ENCODE measurements at places on chromosomes 5 and 9. TPM values are rescaled to one million over a fixed set of nuclear protein-coding genes. Genes with fewer than 3 reads are reported as not detected.

The DMRT3 gene
- 0.24 TPM for total RNA-seq

The COL23A1 gene
- 1.2 TPM for total RNA-seq

The TOR1B gene
- total RNA-seq, result 34.9 TPM

The FAM163B gene
- not detected for total RNA-seq

The FOCAD gene
- total RNA-seq, result 29.5 TPM

The NRARP gene
- 6.5 TPM for total RNA-seq

GRCh38 chr5:171755354-171755821 is 30.2 kb upstream of the SMIM23 start:
- no peak for DNase-seq

- DNase-seq, result no peak
Observed at GRCh38 chr9:76866689-76867088, 39.2 kb downstream of the PRUNE2 start.

- DNase-seq, result no peak
Observed at GRCh38 chr5:53381-54174, 38.4 kb upstream of the PLEKHG4B start.

DNA sequence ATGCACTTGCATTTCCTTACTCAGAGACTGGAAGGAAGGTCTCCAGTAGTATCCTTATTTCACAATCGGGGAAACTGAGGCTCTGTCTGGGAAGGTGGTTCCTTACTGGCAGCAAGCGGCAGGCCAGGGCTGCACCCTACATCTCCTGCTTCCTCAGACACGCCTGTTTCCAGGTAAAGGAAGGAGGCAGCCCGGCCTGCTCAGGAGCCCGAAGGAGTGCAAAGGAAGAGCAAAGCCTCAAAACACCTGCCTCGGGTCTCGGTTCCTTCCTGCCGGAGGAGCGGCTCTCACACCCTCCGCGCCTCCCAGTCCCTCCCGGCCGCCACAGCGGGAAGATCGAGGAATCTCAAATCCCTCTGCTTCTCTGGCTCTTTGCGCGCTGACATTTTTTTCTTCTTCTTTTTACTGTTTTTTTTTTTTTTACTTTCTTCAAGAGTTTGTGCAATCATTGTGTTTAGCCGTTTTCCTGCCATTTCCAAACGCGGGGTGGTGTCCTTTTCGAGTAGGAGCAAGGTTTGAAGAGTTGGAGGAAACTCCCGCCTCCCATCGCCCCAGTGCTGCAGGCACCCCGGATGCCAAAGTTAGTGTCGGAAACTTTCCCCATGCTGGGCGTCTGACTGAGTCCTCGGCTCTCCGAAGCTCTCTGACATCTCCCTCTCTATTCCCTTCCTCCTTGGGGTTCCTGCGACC is 1.0 kb downstream of the GGTA1 start:
- peak; percentile 63 for DNase-seq

DNA sequence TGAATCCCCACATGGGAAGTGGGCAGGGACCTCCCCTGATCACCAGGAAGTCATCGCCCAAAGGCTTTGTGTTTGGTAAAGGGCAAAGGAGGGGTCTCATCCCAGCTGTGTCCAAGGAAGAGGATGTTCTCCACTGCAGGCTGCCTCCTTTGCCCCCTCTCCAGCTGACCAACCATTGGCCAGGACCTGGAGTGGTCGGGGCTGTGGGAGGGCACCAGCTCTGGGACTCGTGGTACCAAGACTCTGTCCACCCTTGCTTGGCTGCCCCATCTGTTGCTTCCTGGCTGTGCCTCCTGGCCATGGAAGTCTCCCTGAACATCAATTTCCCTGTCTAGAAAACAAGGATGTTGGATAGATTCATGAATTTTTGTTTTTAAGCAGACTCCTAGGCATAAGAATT is 34.1 kb downstream of the COL15A1 start:
- no peak for DNase-seq

- no peak for DNase-seq
Observed at GRCh38 chr5:89457411-89458331, 574.7 kb upstream of the MEF2C start.

DNA sequence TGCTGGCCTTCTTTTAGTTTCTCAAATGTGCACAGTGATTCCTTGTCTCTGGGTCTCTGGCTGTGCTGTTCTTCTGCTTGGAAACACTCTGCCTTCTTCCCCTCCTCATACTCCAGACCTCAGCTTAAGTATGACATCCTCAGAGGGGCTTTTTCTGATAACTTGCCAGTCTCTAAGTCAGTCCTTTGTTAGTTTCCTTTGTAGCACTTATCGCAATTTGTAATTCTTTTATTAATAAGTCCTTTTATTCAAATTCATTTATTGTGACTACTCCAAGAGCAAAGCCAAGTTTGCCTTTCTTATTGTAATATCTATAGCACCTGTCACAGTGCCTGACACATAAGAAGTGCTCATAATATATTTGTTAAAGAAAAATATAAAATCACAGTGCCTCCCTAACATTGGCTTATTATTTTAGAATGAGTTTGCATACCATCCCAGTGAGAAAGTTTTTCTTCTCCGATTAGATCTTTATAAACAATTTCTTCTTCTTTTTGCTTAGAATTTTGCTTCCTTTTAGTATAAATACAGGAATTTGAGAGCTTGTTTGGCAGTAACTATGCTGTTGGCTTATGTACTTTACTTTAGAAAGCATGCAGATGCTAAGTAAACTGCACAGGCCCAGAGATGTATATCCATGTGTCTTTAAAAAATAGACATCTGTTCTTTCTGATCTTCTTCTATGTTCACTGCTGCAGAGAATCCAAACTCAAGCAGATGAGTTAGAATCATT is 198.0 kb downstream of the GAS1 start:
- DNase-seq, result no peak

DNA sequence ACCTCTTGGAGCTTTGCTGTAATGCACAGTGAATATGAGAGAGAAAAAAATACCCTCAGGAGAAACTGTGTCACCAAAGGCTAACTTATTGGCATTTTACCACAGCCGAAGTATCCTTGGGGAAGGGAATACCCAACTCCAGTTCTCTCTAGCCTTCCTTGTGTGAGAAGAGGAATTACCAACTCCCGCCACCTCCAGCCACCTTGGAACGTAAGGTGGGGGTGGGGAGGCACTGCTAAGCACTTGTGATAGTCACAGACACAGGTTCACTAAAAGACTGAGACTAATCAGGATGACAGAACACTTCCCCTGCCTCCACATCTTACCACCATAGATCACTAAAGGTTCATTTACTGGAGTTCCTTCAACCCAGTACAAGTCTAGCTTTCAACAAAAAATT is 102.0 kb upstream of the ADAMTS19 start:
- DNase-seq, result no peak

DNA sequence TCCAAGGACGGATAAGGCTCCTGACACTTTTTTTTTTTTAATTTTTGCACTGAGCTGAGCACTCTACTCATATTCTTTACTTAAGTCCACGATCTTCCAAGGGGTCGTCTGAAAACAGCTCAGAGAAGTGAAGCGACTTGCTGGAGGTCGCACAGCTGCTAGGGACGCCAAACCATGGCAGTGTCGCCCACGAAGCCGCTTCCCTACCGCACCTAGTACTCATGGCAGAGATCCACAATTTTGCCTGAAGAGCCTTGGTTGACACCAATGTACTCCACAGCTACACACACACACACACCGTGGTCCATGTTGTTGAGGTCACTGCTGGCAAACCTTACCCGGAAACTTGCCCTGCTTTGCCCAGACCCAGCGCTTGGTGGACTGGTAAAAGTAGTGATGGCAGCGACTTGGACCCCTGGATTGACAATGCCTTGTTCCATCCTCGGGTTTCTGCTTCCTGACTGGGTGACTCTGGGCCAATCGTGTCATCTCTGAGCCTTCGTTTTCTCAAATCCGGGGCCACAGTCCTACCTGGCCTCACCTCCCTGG is 521 bp upstream of the SLIT3 start:
- DNase-seq, result no peak

DNA sequence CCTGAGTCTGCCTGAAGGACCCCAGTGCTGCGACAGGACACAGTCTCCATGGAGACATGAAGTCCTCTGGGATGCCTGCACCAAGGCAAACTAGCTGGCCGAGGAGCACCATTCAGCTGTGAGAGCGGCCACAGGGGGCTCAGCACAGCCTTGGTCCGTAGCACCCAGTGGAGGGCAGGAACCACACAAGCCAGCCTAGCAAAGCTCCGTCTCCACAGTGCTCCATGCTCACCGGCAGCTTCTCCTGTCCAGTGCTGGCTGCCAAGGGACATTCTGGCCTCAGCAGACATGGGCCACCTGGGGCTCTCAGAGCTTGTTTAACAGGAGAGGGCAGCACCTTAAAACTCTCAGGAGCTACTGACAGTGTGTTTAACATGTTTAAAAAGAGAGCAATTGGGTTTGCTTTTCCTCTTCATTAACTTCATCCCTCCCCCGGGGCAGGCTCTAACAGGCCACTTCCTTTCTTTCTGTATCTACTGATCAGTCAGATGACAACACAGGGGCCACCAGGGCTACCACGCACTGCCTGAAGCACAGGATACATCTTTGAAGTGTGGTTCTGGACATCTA is 57.0 kb downstream of the SECISBP2 start:
- DNase-seq, result no peak

DNA sequence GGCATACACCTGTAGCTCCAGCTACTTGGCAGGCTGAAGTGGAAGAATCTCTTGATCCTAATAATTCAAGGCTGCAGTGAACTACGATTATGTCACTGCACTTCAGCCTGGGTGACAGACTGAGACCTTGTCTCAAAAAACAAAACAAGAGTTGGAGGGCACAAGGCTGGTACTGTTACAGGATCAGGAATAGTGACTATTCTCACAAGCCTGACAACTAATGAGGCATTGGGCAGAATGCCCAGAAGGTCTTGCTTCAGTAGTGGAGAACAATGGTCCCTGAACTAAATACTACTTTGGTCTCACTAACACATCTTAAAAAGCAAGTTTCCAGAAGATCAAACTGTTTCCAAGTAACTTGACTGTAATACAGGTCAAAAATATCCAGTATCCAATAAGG is 182.9 kb upstream of the RFX3 start:
- DNase-seq, result no peak

DNA sequence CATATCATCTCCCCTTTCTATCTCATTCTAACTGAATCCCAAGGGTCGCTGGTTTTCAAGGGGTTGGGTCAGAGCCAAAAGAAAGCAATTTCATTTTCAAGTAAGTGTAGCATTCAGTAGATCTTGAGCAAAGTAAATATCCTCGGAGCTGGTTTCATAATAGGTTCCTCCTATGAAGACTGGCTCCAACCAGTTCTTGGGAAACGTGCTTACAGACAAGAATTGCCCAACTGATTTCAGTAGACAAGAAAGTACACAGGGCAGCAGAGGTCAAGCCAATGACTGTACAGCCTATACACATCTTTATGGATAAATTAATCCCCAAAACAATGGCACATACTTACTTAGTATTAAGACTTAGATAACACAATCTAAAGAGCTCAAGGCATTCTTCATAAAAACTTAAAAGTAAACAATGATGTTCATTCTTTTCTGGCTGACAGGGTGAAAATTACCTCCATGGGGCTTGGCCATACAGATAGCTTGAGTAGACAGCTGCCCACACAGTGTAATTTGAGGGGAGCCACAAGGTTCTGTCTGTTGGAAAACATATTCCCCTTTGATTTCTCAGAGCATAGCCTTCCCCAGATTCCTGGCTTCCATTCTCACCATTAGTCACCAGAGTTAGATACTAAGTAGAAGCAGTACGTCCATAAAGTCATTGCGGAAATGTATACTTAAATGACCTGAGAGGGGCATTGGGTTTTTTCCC is 163.9 kb downstream of the ARRDC3 start:
- no peak for DNase-seq

- no peak for DNase-seq
Observed at GRCh38 chr9:127920794-127921193, 4.0 kb upstream of the ST6GALNAC4 start.
